Activated naive CD8-positive, alpha-beta T cell treated with anti-CD3 and anti-CD28 coated beads, Interleukin-2, amount 10 ng/mL, durations not matched to agents 7 days and 5 days (primary cell): ENCODE measurements at places on chromosomes 4 and X. TPM values are rescaled to one million over a fixed set of nuclear protein-coding genes. Genes with fewer than 3 reads are reported as not detected.

Gene REPS2
- total RNA-seq = 0.31 TPM

DNA sequence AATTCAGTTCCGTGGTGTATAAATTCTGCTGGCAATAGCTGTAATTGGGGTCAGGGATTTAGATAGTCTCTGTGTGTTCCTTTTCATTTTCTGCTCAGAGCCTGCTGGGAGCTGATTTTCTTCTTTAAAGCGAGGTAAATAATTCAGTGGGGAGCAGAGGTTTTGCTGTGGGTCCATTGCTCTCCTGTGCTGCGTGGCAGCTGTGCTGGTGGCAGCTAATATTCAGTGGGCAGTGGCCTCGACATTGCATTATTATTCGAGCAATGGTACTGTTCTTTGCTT is 13.7 kb downstream of the XG start:
- DNase-seq = no peak

Gene FAM156B
- total RNA-seq = 15.6 TPM

GRCh38 chr4:178090640-178091411 is 648.6 kb upstream of the AGA start:
- peak; percentile 13 for DNase-seq

Gene PROM1
- not detected for total RNA-seq

GRCh38 chr4:11748164-11748872 is 319.6 kb upstream of the HS3ST1 start:
- DNase-seq = no peak

- DNase-seq = no peak
Measured at GRCh38 chr4:134117392-134118183, 84.0 kb downstream of the PABPC4L start.

Gene MAP9
- total RNA-seq = 6.3 TPM

GRCh38 chr4:20248155-20248558 is 3.5 kb upstream of the SLIT2 start:
- DNase-seq = no peak

DNA sequence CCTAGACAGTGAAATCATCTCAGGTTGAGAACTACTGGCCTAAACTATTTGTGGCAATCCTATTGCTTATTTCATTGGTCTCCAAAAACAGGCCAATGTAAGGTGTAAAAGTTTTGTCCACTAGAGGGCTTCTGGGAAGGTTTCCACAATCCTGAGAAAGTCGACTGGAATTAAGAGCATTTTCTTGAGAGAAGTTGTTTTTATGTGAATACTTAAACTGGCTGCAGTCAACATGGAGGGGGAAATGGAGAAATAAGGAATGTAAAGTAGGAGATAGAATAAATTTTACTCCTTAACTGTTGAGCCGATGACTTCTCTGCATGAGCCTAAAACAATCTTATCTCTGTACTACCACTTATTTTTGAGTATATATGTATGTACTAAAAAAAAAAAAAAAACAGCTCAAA is 11.0 kb upstream of the EIF4E start:
- no peak for DNase-seq

- no peak for DNase-seq
Measured at GRCh38 chr4:67576538-67576937, 18.0 kb downstream of the STAP1 start.

GRCh38 chrX:54357414-54358377 is at the start of gene WNK3:
Gene WNK3 (minus strand): TSS chrX:54358046.
- peak; percentile 41 for DNase-seq

DNA sequence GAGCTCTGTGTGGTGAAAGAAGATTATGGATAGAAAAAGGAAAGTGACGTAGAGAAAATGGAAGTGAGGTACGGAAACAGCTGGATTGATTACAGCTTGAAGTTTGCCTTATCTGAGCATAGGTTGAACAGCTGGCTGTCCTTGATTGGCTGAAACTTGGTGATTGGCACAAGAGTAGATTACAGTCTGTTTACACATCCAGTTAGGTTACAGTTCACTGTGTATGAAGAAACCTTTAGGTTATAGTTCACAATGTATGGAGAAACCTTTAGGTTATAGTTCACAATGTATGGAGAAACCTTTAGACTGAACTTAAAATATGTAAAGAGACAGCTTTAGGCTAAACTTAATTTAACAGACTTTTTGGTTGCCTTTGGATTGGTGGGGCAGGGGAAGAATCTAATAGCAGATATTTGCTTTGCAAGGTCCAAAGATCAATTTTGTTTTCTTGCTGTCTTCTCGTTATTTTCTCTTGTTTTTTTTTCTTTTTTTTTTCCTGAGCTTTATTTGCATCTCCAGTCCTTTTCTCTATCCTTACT is 15.6 kb upstream of the ART3 start:
- no peak for DNase-seq

DNA sequence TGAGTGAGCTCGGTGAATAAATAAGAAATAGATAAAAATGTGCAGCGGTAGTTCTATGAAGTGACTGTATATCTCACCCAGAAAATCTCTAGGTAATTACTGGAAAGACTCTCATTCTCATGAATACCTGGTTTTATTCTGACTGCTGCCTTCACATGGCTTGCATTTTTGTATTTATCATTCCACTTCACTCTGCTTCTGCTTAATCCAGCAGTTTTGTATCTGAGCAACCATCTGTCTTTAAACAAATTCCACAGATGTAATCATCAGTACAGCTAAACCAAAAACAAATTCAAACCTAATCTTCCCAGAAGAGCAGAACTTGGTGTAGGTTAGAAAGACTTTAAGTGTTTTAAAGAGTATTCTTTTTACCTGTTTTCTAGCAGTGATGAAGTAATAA is 11.2 kb upstream of the ALB start:
- DNase-seq = no peak

GRCh38 chr4:91118597-91118996 is 991.4 kb downstream of the CCSER1 start:
- DNase-seq = no peak

Gene KDR
- total RNA-seq = not detected

GRCh38 chr4:15370296-15370695 is 57.5 kb upstream of the C1QTNF7 start:
- DNase-seq = no peak

GRCh38 chr4:82694046-82694445 is 104.5 kb downstream of the SCD5 start:
- DNase-seq = no peak

Gene ASB9
- 0.71 TPM for total RNA-seq

Gene NPFFR2
- not detected for total RNA-seq

DNA sequence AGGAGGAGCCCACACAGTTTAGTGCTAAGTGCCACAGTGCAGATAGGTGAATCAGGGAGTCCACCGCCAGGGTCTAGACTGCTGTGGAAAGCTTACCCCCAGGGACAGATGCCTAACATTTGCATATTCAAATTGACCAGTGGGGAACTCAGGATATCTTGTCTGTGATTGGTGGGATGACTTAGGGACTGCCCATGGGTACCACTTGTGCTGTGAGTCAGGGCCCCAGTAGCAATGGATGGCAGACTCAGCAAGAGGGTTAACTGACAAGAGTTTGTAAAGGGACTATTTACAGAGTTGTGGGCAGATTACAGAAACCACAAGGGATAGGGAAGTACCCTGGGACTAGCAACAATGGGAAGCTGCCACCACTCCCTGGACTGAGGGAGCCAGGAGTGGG is 282.1 kb downstream of the BCOR start:
- no peak for DNase-seq

GRCh38 chr4:185955826-185956543 is 113.0 kb upstream of the TLR3 start:
- no peak for DNase-seq

Gene MTMR8
- 4.6 TPM for total RNA-seq

DNA sequence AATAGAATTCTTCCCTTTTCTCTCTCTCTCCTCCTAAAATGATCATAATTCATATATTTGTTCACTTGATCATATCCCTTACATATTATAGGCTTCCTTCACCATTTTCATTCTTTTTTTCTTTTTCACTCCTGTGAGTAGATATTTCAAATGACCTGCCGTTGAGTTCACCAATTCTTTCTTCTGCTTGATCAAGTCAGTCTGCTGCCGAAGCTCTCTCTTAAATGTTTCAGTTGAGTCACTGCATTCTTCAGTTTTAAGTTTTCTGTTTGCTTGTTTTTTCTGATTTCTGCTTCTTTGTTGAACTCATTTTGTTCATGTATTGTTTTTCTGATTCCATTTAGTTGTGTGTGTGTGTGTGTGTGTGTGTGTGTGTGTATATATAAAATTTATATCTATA is 354.3 kb downstream of the GPAT3 start:
- no peak for DNase-seq

Gene RPS6KA6
- total RNA-seq = 0.51 TPM

DNA sequence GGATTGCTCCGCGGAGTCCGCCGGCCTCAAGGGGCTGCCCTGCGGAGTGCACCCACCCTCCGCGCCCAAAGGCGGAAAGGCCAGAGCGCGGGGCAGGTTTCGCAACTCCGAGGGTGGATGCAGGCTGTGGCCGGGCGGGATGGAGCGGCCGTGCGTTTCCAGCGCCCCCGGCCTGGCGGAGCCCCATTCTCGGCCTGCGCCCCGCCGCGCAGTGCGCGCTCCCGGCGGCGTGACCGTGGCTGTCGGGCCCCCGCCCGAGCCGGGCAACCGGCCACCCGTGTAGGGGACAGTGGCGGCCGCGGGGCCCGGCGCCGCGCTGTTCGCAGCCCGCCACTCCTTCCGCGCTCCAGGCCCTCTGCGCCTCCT is 331 bp downstream of the SETD7 start:
- DNase-seq = peak; percentile 75

- DNase-seq = no peak
Measured at GRCh38 chr4:79492148-79492547, 84.1 kb upstream of the GK2 start.

DNA sequence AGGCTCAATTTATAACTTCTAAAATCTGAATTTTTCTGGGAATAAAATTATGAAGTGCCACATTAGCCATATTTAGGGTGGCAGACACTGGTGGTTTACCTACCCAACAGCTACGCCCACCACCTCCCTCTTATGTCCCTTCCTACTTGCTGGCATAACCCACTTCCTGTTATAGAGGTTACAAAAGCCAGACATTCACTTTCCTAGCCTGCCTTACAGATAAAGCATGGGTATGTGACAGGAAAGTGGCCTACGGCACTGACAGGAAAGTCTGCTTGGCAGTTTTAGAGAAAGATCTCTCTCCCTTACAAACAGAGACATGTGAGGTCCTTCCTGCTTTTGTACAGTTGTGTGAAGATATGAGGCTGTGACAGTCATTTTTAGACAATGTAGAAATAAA is 12.4 kb downstream of the DDX53 start:
- no peak for DNase-seq

DNA sequence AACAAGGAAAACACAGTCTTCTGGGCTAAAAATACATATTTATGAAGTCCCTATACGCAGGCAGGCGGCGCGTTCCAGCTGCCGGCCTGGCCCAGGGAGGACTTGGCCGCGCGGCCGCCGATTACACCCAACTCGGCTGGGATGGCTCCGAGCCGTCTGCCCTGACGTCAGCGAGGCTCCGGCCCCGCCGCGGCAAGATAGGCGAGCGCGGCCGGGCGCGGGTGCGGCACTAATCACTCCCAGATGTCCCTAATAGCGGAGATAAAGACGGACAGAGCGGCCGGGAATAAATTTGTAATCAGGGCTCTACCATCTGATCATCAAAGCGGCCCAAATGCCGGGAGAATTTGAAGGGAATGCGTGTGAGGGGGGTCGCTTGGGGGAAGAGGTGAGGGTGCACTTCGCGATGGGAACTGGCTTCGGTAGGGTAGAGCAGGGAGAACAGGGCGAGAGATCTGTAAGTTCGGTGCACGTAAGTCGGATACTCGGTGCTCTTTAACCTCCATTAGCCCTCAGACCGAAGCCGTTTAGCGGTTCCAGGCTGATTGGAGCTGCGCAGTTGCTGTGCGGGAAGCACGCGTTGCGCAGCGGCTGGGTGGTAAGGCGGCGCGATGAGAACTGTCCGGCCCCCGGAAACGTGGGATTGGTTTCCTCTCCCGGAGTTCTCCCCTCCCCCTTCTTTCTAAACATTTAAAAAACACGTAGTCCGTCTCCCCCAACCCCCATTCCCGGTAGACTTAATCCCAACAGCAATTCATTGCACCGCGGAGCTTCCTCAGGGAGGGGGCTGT is 7.7 kb downstream of the HAND2 start:
- no peak for DNase-seq

GRCh38 chr4:187004628-187005027 is 281.0 kb upstream of the FAT1 start:
- no peak for DNase-seq

Gene SMIM10
- 0.58 TPM for total RNA-seq

DNA sequence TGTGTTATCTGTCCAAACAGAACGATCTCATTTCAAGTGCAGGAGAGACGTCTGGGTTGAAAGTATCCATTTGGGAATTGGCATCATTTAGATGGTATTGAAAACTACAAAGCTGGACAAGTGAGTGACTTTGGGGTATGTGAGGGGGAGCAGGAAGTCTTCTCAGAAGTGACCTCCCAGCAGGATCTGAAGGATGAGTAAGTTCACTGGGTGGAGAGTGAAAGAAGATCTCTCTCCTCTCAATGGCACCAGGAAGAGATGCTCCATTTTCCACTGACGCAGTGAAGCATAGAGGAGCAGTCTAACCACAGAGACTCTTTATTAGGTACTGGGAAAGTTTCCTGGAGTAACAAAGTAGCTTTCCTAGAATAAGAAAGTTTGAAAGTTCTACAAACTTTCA is 161.0 kb downstream of the CPE start:
- no peak for DNase-seq

Gene UGT2A3
- not detected for total RNA-seq

- no peak for DNase-seq
Measured at GRCh38 chr4:81565142-81565870, 93.6 kb upstream of the RASGEF1B start.

Gene DCAF8L2
- total RNA-seq = not detected

DNA sequence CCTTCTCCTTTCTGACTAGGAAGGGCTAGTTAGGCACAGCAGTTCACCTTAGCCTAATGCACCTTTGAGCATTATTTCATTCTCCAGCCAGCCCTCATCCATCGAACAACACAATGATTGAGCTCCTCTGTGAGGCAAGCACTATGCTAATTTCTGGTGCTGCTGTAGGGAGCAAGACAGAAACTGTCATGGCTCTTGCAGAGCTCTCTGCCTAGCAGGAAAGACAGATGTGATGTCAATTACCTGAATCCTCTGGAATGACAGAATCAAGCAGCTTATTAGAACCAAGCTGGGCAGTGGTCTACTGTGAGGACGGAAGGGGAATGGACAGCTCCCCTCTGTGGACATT is 256.1 kb upstream of the NOCT start:
- no peak for DNase-seq

Gene IDUA
- 38.7 TPM for total RNA-seq

Gene P2RY8
- 92.4 TPM for total RNA-seq

Gene FGFBP1
- total RNA-seq = not detected

DNA sequence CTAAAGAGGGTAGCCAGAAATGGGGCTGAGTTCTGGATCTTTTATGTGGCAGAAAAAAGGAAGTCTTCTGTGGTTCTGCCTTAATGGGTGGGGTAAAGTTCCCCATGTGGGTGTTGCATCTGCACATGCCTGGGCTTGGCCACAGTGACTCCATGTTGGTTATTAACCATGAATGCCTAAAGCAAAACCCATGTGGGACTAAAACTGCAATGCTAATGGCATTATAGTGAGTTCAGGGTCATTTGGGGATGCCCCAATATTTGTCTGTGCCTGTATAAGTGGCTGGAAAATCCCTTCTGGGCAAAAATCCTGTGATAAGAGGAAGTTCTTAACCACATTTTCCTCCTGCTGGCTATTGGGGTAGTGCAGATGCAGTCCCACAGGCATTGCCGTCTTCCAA is 857.4 kb downstream of the FAT4 start:
- DNase-seq = no peak
